ENCODE measurements at places on chromosomes 7 and 10.
A peak's percentile ranks its signal among the peaks of the same experiment; 100 is the strongest.

- DNase-seq, result no peak
These were observed 55.3 kb downstream of the SLC25A13 start for GRCh38 chr7:96266580-96266979.

DNA sequence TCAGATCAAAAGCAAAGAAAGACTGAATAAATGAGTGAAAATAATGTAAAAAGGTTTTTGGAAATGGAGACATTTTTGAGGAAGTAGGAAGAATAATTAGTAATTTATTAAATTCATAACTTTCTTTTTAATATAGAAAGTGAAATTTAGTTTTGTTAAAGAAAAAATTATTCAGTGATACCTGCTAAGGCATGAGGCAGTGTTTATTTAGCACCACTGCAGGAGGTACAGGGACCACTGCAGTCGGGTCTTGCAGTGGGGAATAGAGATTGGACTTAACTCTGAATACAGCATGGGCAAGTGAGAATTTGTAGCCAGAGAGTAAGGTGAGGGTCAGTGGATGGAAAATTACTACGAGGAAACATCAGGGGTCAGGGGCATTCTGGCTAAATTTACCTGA lies 39.9 kb downstream of the TPST1 start:
- no peak for DNase-seq

GRCh38 chr7:22972207-22972606 lies 41.7 kb downstream of the HYCC1 start:
- DNase-seq, result no peak

DNA sequence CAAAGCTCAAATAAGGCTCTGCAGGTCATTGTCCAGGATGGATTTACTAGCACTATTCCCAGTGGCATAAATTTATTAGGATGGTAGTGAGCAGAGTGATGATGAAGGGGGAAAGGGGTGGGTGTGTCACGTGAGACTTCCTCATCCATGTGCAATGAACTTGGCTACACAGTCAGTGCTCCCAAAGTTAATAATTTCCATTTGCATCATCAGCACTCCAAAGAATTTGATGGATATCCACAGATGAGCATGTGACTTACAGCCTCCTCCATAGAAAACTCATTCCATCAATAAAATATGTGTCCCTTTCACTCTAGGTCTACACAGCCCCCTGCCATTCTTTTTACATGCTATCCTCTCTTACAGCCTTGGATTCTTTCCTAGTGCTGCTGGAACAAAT lies 142.6 kb upstream of the PLPP4 start:
- DNase-seq, result no peak

- DNase-seq, result no peak
These were observed 973.1 kb downstream of the LRMDA start for GRCh38 chr10:76404531-76404930.

- no peak for DNase-seq
These were observed 219.3 kb downstream of the DNAJB6 start for GRCh38 chr7:157555944-157556641.

DNA sequence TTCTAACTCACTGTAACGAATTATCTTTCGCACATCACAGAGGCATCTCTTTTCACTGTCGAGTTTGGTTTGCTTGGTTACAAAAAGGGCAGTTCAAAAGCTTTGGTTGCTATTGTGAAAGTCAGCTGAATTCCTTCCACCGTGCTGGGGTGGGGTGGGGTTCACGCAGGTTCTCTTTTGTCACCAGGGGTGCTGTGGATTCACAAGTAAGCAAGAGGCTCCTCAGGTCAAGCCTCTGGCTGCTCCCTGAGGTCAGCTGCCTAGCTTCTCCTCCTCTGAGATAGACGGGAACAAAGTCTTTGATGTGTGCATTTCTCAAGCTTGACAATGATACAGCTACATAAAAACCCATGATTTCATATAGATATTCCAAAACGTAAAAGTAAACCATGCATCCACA lies 47.7 kb downstream of the EGFR start:
- DNase-seq, result peak; percentile 65

- DNase-seq, result no peak
These were observed 172.9 kb upstream of the MGMT start for GRCh38 chr10:129293991-129294700.

DNA sequence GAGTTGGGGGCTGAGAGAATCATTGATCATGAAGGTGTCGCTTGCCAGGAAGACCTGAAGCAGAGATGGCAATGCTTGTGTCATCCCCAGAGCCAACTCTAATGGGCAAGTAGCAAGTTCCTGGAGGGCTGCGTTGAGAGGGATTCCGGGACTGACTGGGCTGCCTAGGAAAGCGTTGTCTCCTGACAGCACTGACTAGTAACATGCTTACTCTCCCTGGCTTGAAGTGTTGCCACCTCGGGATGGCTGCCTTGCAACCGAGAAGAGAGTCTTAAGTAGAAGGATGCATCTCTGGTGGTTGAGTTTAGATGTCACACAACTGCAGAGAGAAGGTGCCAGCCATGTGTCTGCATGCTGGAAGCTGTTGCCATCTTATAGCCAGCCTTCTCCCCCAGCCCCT lies 453.4 kb downstream of the PLXNA4 start:
- DNase-seq, result no peak

GRCh38 chr10:113754768-113755167 lies 3.3 kb downstream of the PLEKHS1 start:
- no peak for DNase-seq

GRCh38 chr10:133302230-133302629 lies 6.4 kb downstream of the TUBGCP2 start:
- no peak for DNase-seq

- no peak for DNase-seq
These were observed 29.0 kb downstream of the UPP1 start for GRCh38 chr7:48118041-48118440.

Measured in brain microvascular endothelial cell (primary cell).